ENCODE measurements at places on chromosomes 6 and 20. TPM values are rescaled to one million over a fixed set of nuclear protein-coding genes. Genes with fewer than 3 reads are reported as not detected.

The FOXP4 gene
- 21.1 TPM for total RNA-seq

GRCh38 chr6:139144490-139145085 is 9.7 kb downstream of the HECA start:
- no peak for DNase-seq
- peaks cover 42% of the 10 kb centered on the region for H3K4me1 ChIP-seq
- no peak overlapping the region for H3K27ac ChIP-seq
- no peak overlapping the region for H3K4me3 ChIP-seq

DNA sequence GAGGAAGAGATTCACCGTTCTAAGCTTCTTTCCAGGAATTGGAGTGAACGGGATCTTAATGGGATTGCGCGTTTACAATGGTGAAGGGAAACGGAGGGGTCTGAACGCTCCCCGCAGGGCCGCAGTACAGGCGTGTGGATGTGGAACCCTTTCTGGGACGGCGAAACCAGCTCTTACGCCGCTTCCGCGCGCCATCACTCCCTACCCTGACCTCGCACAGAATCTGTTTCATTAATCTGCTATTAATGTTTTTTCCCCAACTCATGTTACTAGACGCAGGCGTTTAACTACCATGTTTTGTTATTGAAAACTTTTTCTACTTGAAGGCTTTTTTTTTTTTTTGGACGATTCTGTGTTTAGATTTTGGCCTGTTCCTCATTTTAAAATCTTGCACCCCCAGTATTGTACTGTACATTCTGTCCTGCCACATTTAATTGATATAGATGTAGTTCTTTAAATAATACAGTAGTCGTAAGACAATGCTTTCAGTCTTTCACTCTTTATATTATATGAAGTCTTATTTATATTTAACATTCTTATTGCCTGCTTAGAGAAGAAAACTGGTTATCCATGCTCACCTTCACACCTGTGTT is 696 bp upstream of the SUPT3H start:
- H3K27me3 ChIP-seq = no peaks in the 10 kb centered on the region
- peak overlapping the region; percentile 99 for H3K27ac ChIP-seq
- peak overlapping the region; percentile 93 for H3K4me3 ChIP-seq
- no peaks in the 10 kb centered on the region for H3K36me3 ChIP-seq
- no peak for DNase-seq
- peaks cover 4% of the 10 kb centered on the region for H3K4me1 ChIP-seq

The RAB44 gene
- 0.09 TPM for total RNA-seq

The TXLNB gene
- 0.93 TPM for total RNA-seq

The SNAI1 gene
- 2.4 TPM for total RNA-seq

The HSF2 gene
- total RNA-seq = 21.1 TPM

DNA sequence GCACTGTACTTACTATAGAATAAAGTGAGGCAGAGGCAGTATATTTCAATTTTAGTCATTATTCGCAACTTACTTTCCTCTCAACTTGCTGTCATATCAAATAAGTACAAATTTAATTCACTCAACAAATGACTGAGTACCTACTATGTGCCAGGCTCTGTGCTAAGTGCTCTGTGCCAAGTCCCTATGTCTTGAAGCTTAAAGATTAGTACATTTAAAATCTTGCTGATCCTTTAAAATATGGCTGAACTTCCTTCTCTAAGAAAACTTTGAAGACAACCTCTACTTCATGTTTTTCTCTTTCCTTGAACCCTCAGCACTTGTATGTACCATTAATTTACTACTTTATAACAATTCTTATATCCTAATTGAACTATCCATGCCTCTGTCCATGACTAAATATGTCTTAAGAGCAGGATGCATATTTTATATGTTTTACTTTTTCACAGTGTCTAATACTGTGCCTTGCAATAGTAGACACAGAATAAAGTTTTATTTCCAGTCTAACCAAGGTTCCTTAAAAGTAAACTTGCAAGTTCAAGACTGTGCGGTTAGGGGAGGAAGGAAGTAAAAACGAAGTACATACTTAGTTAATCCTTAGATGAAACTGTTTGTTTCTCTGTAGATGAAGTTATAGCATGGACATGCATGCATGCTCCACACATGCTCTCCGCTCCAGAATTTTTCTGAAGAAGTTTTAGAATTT is 10.0 kb upstream of the LATS1 start:
- H3K27me3 ChIP-seq = no peaks in the 10 kb centered on the region
- DNase-seq = no peak
- H3K4me1 ChIP-seq = no peaks in the 10 kb centered on the region
- H3K4me3 ChIP-seq = no peak overlapping the region

DNA sequence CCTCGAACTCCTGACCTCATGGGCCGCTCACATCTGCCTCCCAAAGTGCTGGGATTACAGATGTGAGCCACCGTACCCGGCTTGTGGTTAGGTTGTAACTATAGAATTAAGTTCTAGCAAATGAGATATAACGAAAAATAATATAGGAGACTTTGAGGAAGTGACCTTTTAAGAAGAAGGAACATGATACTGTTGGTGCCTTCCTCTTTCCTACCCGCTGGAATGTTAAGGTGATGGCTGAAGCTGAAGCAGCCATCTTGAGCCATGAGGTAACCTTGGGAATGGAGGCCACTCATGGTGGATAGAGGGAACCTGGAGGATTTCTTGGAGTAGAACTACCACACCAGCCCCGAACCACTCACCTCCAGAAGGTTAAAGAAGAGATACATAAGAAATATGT is 48.1 kb upstream of the MDGA1 start:
- no peaks in the 10 kb centered on the region for H3K36me3 ChIP-seq
- peaks cover 3% of the 10 kb centered on the region for H3K27me3 ChIP-seq
- no peak overlapping the region for H3K4me3 ChIP-seq
- no peak overlapping the region for H3K27ac ChIP-seq

The PACSIN1 gene
- 6.6 TPM for total RNA-seq

Data from natural killer cell (primary cell).